Chondrocyte (in vitro differentiated cells): ENCODE measurements at places on chromosomes 4 and X. TPM values are rescaled to one million over a fixed set of nuclear protein-coding genes. Genes with fewer than 3 reads are reported as not detected.

DNA sequence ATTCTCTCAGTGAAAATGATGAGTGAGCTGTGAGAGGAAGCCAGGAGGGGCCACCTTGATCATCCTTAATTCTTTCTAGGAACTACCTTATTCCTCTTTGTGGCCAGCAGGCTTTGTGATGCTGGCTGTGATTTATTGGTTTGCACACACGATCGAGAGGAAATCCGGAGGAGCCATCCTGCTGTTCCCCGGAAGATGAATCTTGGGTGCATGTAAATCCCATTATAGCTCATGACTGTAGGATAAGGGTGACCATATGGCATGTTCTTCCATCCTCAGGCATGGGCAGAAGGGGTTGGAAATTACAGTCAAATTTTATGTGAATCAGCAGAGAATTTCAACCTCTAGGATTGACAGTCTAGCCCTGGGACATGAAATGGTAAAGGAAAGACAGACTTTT is 254.5 kb downstream of the UNC5C start:
- no peak for DNase-seq

GRCh38 chrX:68696267-68696990 is 49.0 kb downstream of the STARD8 start:
- no peak for DNase-seq

Gene PAGE2B
- total RNA-seq, result not detected in 3 replicates

- no peak for DNase-seq
These were observed 12.1 kb upstream of the ARAP2 start for GRCh38 chr4:36256398-36256891.
